CD4-positive, alpha-beta T cell (primary cell): ENCODE measurements at places on chromosomes 5 and 9. TPM values are rescaled to one million over a fixed set of nuclear protein-coding genes. Genes with fewer than 3 reads are reported as not detected.
A peak's percentile ranks its signal among the peaks of the same experiment; 100 is the strongest.

- DNase-seq: no peak
- peaks cover 13% of the 10 kb centered on the region for H3K27me3 ChIP-seq
- H3K4me3 ChIP-seq: no peak overlapping the region
Observed at GRCh38 chr9:14326264-14326826, 12.4 kb upstream of the NFIB start.

DNA sequence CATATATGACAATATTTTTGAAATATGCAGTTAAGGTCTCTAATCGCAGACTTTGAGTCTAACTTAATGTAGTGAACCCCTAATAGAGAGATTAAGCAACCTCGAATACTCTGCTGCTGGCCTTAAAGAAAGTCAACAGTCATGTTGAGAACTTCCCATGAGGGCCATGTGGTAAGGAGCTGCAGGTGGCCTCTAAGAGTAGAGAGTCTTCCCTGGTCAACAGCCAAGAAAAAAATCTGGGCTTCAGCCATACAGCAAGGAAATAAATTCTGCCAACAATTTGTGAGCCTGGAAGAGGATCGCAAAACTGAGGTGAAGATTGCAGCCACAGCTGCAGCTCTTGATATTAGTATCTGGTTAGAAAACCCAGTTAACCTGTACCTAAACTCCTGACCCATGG, 935.2 kb upstream of the TYRP1 start:
- H3K4me3 ChIP-seq: no peak overlapping the region
- no peaks in the 10 kb centered on the region for H3K4me1 ChIP-seq
- no peak overlapping the region for H3K27ac ChIP-seq
- H3K36me3 ChIP-seq: no peaks in the 10 kb centered on the region
- no peaks in the 10 kb centered on the region for H3K27me3 ChIP-seq
- DNase-seq: no peak

- no peak for DNase-seq
- H3K4me1 ChIP-seq: no peaks in the 10 kb centered on the region
- H3K36me3 ChIP-seq: peaks cover 66% of the 10 kb centered on the region
- no peak overlapping the region for H3K27ac ChIP-seq
- H3K27me3 ChIP-seq: no peaks in the 10 kb centered on the region
Observed at GRCh38 chr9:5819174-5819573, 13.7 kb downstream of the ERMP1 start.

GRCh38 chr9:33506626-33507370, 17.3 kb upstream of the ANKRD18B start:
- no peak overlapping the region for H3K27ac ChIP-seq
- no peaks in the 10 kb centered on the region for H3K4me1 ChIP-seq
- H3K36me3 ChIP-seq: no peaks in the 10 kb centered on the region
- no peak overlapping the region for H3K4me3 ChIP-seq

DNA sequence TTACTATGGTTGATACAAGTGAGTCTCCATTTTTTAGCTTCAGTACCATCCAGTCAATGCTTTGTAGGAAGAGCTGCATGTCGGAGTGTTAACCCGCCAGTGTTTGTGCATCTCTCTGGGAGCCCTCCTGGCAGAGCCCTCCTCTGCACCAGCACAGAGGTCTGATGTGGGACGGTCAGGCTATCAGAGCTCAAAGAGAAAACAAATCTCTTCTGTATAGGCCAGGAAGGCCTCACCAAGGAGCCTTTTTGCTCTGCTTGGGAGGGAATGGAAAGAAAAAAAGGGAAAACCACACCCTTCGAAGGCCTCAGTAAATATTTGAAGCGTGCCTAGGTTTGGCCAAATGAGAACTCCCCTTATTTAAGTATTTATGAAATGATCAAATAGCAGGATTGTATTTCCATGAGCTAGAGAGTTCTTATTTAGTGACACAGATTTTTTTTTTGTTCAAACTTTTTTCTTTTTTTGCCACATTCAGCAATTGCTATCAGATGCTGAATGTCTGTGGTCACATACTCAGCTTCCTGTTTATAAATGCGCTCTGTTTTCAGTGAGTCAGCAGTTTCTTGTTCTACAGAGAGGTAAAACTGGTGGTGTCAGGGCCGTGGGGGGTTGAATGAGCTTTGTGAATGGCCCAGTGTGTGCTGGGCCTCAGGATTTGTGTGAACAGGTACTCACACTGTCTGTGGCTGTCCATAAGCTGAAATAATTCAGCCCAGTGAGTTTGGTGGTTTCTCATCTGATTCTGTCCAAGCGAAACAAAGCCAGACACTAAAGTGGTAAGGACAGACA, 226.6 kb downstream of the SNX18 start:
- peaks cover 30% of the 10 kb centered on the region for H3K4me1 ChIP-seq
- no peaks in the 10 kb centered on the region for H3K36me3 ChIP-seq
- peak; percentile 62 for DNase-seq
- H3K27me3 ChIP-seq: no peaks in the 10 kb centered on the region
- H3K27ac ChIP-seq: peak overlapping the region; percentile 18

DNA sequence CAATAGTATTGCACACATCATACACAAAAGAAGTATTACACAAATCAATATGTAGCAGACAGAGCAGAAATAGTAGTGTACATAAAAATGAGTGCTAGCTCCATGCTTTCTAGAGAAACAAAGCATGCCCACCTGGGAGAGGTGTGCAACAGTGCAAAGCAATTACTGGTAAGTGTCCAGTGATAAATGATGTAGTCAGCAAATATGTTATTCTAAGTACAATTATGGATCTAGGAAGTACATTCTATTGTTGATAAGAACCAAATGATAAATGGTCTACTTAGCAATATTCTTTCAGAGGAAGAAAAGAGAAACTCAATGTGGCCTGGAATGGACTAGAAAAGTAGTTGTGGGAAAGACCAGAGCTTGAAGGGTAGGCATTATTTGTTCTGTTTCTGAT, 188.6 kb downstream of the HINT1 start:
- H3K27ac ChIP-seq: no peak overlapping the region
- no peaks in the 10 kb centered on the region for H3K27me3 ChIP-seq
- H3K4me3 ChIP-seq: no peak overlapping the region
- no peak for DNase-seq

GRCh38 chr5:129905473-129906176, 1.4 kb downstream of the CHSY3 start:
- DNase-seq: no peak
- H3K27ac ChIP-seq: no peak overlapping the region
- peaks cover 29% of the 10 kb centered on the region for H3K27me3 ChIP-seq
- peak overlapping the region; percentile 16 for H3K4me3 ChIP-seq
- H3K36me3 ChIP-seq: no peaks in the 10 kb centered on the region

DNA sequence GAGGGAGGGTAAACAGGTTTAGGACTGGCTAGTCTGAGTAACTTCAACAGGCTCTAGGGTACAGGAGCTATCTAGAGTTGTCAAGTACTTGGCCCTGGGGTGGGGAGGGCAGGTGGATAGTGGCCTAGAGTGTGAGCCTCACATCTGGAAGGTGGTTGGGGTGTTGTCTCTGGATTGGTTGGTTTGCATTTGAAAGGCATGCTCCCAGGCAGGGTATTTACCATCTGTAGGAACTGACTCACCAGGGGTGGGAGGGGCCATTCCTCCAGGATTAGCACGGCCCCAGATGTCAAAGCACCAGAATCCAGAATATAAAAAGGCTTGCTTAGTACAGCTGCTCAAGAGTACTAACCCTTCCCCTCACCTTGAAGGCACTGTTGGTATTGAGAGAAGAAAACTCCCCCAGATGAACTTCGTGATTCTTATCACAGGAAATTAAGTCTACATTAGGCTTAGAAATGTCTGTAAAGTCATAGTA, 193.3 kb downstream of the NTRK2 start:
- no peaks in the 10 kb centered on the region for H3K27me3 ChIP-seq
- no peak overlapping the region for H3K27ac ChIP-seq
- no peak overlapping the region for H3K4me3 ChIP-seq
- H3K4me1 ChIP-seq: no peaks in the 10 kb centered on the region

DNA sequence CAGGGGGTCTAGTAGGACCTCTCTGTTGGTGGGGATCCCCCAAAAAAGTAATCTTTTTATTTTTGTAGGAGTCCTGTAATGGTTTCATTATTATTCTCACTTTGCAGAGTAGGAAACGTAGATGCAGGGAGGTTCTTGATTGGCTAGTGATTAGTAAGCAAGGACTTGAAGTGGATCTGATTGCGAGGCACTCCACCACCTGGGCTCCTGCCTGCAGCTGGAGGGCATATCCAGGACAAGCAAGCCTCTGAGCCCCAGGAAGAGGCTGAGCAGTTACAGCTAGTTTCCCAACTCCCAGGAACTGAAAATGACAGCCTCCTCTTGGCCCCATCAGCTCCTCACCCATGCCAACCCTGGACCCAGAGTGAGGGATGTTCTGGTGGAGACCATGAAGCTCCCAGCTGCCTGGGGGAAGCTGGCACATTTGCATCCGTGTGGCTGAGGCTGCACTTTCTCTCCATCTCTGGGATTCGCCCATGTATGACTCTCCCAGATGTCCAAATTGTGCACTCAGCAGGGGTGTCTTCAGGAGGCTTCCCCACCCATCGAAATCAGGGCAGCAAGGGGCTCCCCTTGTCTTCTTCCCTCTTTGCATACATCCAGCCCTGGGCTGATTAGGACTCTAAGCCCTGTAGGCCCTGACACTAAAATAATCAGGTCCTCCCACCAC, 10.2 kb downstream of the KCNIP1 start:
- no peaks in the 10 kb centered on the region for H3K36me3 ChIP-seq
- DNase-seq: no peak
- H3K27ac ChIP-seq: no peak overlapping the region
- no peaks in the 10 kb centered on the region for H3K4me1 ChIP-seq
- H3K27me3 ChIP-seq: no peaks in the 10 kb centered on the region

DNA sequence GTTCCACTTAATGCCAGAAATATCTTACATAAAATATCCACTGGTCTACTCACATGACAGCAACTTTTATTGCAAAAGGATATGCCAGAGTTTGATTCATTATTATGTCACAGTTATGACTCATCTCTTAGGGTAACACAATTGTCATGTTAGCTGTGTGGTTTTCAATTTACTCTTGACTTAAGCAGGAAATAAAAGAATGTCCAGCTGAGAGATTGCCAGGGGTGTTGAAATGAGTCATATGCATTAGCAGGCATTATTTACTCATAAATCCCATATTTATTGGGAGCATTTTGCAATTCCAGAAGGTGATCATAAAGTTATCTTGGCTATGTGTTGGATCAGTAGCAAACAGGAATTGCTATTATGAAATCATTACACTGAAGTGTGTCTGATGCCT, 1164.6 kb upstream of the CDH18 start:
- no peaks in the 10 kb centered on the region for H3K4me1 ChIP-seq
- H3K27me3 ChIP-seq: no peaks in the 10 kb centered on the region
- DNase-seq: no peak
- no peaks in the 10 kb centered on the region for H3K36me3 ChIP-seq

- no peak for DNase-seq
- H3K4me3 ChIP-seq: no peak overlapping the region
- no peaks in the 10 kb centered on the region for H3K27me3 ChIP-seq
- H3K4me1 ChIP-seq: no peaks in the 10 kb centered on the region
- no peaks in the 10 kb centered on the region for H3K36me3 ChIP-seq
- no peak overlapping the region for H3K27ac ChIP-seq
Observed at GRCh38 chr9:82761027-82761426, 301.9 kb downstream of the RASEF start.

GRCh38 chr5:65017636-65018035, 248.9 kb downstream of the CWC27 start:
- H3K36me3 ChIP-seq: no peaks in the 10 kb centered on the region
- H3K4me1 ChIP-seq: no peaks in the 10 kb centered on the region
- H3K27me3 ChIP-seq: no peaks in the 10 kb centered on the region
- DNase-seq: no peak
- H3K27ac ChIP-seq: no peak overlapping the region

- no peaks in the 10 kb centered on the region for H3K27me3 ChIP-seq
- no peak overlapping the region for H3K27ac ChIP-seq
- no peaks in the 10 kb centered on the region for H3K36me3 ChIP-seq
- no peak for DNase-seq
- no peaks in the 10 kb centered on the region for H3K4me1 ChIP-seq
Observed at GRCh38 chr5:124883681-124884080, 137.2 kb upstream of the ZNF608 start.

GRCh38 chr5:94709277-94709676, 90.8 kb downstream of the SLF1 start:
- H3K27me3 ChIP-seq: no peaks in the 10 kb centered on the region
- DNase-seq: no peak
- no peak overlapping the region for H3K4me3 ChIP-seq
- no peaks in the 10 kb centered on the region for H3K4me1 ChIP-seq
- no peak overlapping the region for H3K27ac ChIP-seq
- peaks cover 5% of the 10 kb centered on the region for H3K36me3 ChIP-seq

DNA sequence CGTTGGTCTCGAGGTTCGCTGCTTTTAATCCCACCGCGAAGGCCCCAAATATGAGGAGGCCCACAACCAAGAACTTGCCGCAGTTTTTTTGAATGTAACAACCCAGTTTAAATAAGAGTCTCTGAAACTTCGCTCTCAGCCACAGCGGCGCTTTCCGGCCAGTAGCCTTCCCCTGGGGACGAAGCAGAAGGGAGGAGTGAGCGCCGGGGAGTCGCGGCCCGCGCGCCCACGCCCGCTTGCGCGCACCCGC, 10.4 kb downstream of the PTCH1 start:
- peaks cover 52% of the 10 kb centered on the region for H3K4me1 ChIP-seq
- no peak for DNase-seq
- H3K27me3 ChIP-seq: peaks cover 20% of the 10 kb centered on the region
- H3K36me3 ChIP-seq: no peaks in the 10 kb centered on the region
- peak overlapping the region; percentile 35 for H3K27ac ChIP-seq

- no peaks in the 10 kb centered on the region for H3K27me3 ChIP-seq
- no peaks in the 10 kb centered on the region for H3K4me1 ChIP-seq
- no peak overlapping the region for H3K4me3 ChIP-seq
- peak; percentile 17 for DNase-seq
- H3K36me3 ChIP-seq: no peaks in the 10 kb centered on the region
- no peak overlapping the region for H3K27ac ChIP-seq
Observed at GRCh38 chr5:58410441-58410840, 49.4 kb downstream of the PLK2 start.

DNA sequence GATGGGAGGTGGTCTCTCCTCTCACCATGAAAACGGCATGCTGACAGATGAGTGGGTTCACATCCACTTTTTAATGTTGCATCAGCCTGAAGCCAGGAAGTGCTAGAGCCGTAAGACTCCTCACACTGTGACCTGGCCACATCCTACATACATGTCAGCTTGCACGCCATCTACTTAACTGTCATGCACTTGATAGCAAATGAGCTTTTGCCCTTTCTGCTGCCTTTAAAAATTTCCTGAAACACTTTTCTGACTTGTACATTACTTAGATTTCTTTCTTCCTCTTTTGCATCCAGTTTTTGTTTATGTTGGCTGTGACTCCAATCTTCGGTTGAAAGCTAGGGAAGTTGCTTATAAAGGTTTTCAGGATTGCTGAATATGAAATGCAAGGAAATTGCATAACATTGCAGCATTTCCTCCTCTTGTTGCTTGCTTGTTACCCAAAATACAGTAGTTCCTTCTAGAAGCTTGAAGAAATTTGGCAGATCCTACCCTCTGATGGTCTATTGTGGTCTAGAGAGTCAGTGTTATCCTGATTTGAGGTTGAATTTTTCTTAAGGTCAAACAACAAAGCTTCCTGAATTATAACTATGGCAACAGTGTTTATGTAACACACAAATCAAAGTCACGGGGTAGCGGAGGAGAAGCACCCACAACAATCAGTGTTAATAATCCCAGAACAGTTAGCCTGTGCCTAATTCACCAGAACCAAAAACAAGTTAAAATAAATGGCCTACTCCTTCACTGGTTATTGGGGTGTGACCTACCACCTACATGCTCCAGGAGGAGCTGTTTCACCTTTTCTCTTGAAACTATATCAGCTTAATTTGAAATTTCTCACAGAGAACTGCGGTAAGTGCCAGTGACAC, 232.5 kb downstream of the ARHGAP26 start:
- H3K27me3 ChIP-seq: no peaks in the 10 kb centered on the region
- no peaks in the 10 kb centered on the region for H3K36me3 ChIP-seq
- H3K4me3 ChIP-seq: peak overlapping the region; percentile 3
- H3K4me1 ChIP-seq: peaks cover 33% of the 10 kb centered on the region
- DNase-seq: peak; percentile 10

The PCDHB7 gene
- not detected for total RNA-seq

The C9orf72 gene
- total RNA-seq: 39.2 TPM

The SRD5A1 gene
- 3.0 TPM for total RNA-seq

The SPINK4 gene
- total RNA-seq: not detected

The CLIC3 gene
- 2.1 TPM for total RNA-seq

The PTRH1 gene
- total RNA-seq: 5.9 TPM

The TPPP gene
- total RNA-seq: 8.2 TPM
